ENCODE measurements at places on chromosomes 12 and 14. TPM values are rescaled to one million over a fixed set of nuclear protein-coding genes. Genes with fewer than 3 reads are reported as not detected.

Gene KRT85
- not detected for polyA plus RNA-seq

Gene PHC1
- 36.6 TPM for polyA plus RNA-seq

Gene TTC5
- polyA plus RNA-seq, result 8.7 TPM

Gene COX8C
- not detected for polyA plus RNA-seq

Gene SYNDIG1L
- 0.10 TPM for polyA plus RNA-seq

Gene FKBP3
- polyA plus RNA-seq, result 40.2 TPM

- H3K36me3 ChIP-seq, result no peaks in the 10 kb centered on the region
- H3K4me3 ChIP-seq, result no peak overlapping the region
- no peak overlapping the region for H3K27ac ChIP-seq
- no peaks in the 10 kb centered on the region for H3K27me3 ChIP-seq
- no peaks in the 10 kb centered on the region for H3K4me1 ChIP-seq
- DNase-seq, result no peak
These were observed 251.1 kb upstream of the BTG1 start for GRCh38 chr12:92396647-92397252.

GRCh38 chr12:124087266-124088051 lies 114.4 kb downstream of the ZNF664 start:
- no peak for DNase-seq
- no peaks in the 10 kb centered on the region for H3K36me3 ChIP-seq
- 0 out of 3 replicates have a peak, but pooled peaks cover 6% of the 10 kb centered on the region for H3K27me3 ChIP-seq
- peaks cover 19% of the 10 kb centered on the region for H3K4me1 ChIP-seq
- no peak overlapping the region for H3K4me3 ChIP-seq
- no peak overlapping the region for H3K27ac ChIP-seq

DNA sequence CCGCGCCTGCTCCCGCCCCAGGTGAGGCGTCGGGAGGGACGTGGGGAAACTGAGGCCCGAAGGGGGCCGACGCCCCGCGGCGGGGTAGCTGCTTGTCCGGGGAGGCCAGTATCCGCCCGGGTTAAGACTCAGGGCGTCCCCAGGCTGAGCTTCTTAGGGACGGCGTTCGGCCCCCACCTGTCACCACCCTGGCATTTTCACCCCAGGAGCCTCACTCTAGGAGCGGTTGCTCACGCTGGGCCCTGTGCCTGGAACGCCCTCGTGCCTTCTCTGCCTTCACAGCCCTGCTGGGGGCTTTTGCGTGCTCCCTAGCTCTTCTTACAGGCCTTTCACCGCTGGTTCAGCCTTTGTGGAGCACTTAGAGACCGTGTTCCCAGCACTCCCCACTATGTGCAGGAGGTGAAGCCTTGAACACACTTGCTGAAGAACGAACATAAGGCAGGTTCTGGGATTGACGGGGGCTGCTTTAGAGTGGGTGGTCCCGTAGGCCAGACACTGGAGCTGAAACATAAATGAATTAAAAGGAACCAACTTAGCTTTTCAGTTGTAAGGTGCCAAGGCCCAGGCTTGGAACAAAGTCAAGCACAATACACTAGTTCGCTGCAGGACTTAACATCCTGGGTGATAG lies 601 bp downstream of the ZNF839 start:
- peaks cover 65% of the 10 kb centered on the region for H3K4me1 ChIP-seq
- H3K27ac ChIP-seq, result peak overlapping the region; percentile 96
- H3K27me3 ChIP-seq, result no peaks in the 10 kb centered on the region
- H3K36me3 ChIP-seq, result no peaks in the 10 kb centered on the region
- DNase-seq, result no peak

GRCh38 chr12:69342421-69342820 lies 5.8 kb upstream of the LYZ start:
- peak overlapping the region; percentile 37 for H3K27ac ChIP-seq
- no peak for DNase-seq
- H3K4me1 ChIP-seq, result peaks cover 100% of the 10 kb centered on the region
- no peak overlapping the region for H3K4me3 ChIP-seq

- H3K4me1 ChIP-seq, result peaks cover 11% of the 10 kb centered on the region
- no peaks in the 10 kb centered on the region for H3K27me3 ChIP-seq
- H3K4me3 ChIP-seq, result no peak overlapping the region
- H3K27ac ChIP-seq, result no peak overlapping the region
- peaks cover 1% of the 10 kb centered on the region for H3K36me3 ChIP-seq
These were observed 32.3 kb upstream of the RAD51AP1 start for GRCh38 chr12:4506430-4506829.

DNA sequence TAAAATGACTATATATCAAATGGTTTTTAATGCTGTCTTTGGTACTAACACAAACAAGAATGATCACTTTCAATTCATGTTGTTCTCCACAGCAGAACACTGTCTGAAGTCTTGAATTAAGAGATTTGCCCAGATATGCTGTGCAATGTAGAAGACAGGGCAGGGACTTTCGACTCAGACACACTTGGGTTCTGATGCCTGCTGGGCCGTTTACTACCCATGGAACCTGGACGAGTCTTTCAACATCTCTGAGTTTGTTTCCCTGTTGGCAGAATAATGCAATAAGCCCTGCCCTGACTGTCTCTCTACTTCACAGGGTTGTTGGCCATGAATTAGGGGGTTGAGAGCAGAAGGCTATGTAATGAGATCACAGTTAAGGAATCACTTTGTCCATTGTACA lies 162.6 kb upstream of the TMPO start:
- no peak overlapping the region for H3K4me3 ChIP-seq
- no peaks in the 10 kb centered on the region for H3K36me3 ChIP-seq
- H3K4me1 ChIP-seq, result no peaks in the 10 kb centered on the region
- H3K27me3 ChIP-seq, result no peaks in the 10 kb centered on the region
- no peak for DNase-seq
- H3K27ac ChIP-seq, result no peak overlapping the region

DNA sequence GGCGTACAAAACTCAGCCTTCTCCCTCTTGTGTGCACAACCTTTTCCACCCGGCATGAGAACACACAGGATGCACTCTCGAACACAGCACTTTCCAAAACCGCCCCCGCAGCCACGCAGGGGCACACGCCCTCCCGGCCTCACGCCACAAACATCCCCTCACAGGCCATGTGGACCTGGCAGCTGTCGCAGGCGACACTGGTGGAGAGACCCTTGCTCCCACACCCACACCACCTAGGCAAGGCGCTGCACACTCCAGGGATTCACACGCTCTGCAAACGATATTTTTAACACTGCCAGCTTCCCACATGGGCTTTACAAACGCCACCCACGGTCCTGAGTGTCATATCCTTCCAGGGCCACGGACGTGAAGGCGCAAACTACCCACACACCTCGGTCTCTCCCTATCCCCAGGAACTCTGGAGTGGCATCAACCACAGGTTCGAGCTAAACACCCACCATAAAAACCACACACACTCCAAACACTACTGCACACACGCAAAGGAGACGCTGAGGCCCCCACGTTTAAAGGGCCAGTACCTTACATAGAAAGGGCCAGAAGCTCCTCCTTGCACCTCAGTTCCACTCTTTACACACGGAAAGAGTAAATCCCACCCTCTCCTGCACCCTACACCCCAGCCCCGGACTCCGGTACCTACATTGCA lies 12.4 kb upstream of the ITGB7 start:
- peaks cover 64% of the 10 kb centered on the region for H3K4me1 ChIP-seq
- H3K4me3 ChIP-seq, result peak overlapping the region; percentile 75
- no peak for DNase-seq
- H3K36me3 ChIP-seq, result no peaks in the 10 kb centered on the region
- no peak overlapping the region for H3K27ac ChIP-seq
- no peaks in the 10 kb centered on the region for H3K27me3 ChIP-seq

DNA sequence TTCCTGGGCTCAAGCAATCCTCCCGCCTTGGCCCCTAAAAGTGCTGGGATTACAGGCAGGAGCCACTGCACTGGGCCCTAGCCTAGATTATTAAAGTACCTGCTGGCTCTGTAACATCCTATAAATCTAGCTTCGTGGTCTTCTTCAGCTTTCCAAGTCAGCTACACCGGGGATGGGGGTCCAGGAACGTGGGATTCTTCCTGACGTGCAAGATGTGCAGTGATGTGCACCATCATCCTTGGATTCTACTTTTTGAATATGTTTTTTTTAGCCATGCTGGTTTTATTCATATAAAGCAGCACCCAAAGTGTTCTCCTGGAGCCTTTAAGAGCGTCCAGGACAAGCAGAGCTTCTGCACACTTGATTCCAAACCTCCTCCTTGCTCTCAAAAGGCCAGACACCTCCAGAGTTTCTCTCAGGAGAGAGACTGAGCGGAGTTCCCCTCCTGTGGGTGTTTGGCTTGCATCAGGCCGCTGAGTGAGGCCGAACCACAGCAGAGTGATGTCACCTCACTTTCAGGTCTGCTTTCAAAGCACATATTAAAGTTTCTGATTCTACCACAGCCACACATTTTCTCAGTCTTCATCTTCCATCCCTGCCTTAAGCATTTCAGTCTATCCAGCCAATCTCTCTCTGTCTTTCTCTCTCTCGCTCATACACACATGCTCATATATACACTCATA lies 33.4 kb downstream of the VCPKMT start:
- no peak for DNase-seq
- 0 out of 2 replicates have a peak, but pooled peaks cover 1% of the 10 kb centered on the region for H3K27me3 ChIP-seq
- no peaks in the 10 kb centered on the region for H3K36me3 ChIP-seq
- no peaks in the 10 kb centered on the region for H3K4me1 ChIP-seq
- no peak overlapping the region for H3K27ac ChIP-seq

DNA sequence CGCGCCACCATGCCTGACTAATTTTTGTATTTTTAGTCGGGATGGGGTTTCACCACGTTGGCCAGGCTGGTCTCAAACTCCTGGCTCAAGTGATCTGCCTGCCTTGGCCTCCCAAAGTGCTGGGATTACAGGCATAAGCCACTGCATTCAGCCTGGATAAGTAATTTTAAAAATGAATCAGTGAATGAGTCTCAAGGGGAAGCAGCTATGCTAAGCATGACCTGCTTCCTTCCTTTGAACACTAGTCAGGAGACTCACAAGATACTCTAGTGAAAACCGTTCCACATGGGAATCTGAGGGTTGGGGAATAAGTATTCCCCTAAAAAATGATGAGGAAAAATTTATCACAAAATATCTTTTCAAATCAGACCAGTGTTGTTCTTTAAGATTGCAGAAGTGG lies 10.7 kb upstream of the FAM234B start:
- H3K36me3 ChIP-seq, result no peaks in the 10 kb centered on the region
- H3K27ac ChIP-seq, result no peak overlapping the region

All from HepG2 (cell line).